ENCODE measurements at places on chromosomes 3 and 15.
A peak's percentile ranks its signal among the peaks of the same experiment; 100 is the strongest.

DNA sequence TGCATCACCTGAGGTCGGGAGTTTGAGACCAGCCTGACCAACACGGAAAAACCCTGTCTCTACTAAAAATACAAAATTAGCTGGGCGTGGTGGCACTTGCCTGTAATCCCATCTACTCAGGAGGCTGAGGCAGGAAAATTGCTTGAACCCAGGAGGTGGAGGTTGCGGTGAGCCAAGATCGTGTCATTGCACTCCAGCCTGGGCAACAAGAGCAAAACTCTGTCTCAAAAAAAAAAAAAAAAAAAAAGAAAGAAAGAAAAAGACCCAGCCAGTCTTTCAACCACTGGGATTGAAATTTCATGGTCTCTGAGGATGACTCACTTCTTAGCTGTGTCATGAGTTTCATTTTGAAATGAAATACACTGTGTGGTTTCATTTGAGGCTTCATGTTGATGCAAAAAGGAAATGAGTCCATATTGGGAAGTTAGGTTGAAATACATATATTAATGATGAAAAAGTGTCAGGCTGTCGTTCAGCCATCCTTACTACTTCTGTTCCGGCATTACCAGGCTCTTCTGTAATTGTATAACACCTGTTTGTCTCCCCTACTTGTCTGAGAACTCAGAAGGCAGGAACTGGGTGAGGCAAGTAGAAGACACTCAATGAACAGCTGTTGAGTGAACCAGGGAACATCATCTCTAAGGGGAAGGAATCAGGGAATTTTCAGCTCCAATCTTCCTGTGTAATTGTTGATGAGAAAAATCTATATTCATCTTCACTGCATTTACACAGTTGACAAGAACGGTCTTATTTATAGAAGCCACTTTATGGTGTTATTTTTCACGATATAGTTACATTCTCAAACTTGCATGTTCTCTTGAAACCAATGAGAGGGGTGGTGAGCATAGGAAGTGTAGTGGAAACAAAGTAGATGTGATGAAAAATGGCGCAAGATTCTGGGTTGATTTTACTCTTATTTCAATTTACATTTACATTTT, 87.4 kb downstream of the NFKBIZ start:
- peak; percentile 46 for DNase-seq

GRCh38 chr15:39690881-39691634, 91.6 kb downstream of the FSIP1 start:
- no peak for DNase-seq

GRCh38 chr15:64532521-64533315, 72.3 kb downstream of the ZNF609 start:
- DNase-seq = no peak

DNA sequence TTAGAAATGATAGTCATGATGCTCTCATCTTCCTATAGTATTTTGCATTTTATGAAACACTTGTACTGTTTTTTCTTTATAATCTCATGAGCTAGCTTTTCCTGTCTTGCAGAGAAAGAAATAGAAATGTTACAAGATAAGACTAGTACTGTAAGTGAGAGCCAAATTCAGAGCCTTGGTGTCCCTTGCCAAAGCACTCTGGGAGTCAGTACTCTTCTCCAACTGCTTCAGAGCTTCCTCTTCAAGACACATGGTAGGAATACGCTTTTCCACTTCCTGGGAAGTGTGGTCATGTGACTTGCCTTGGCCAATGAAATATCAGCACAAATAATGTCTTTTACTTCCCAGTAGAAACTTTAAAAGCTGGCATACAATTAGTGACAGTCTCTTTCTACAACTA, 112.4 kb downstream of the SEMA6D start:
- DNase-seq = no peak

DNA sequence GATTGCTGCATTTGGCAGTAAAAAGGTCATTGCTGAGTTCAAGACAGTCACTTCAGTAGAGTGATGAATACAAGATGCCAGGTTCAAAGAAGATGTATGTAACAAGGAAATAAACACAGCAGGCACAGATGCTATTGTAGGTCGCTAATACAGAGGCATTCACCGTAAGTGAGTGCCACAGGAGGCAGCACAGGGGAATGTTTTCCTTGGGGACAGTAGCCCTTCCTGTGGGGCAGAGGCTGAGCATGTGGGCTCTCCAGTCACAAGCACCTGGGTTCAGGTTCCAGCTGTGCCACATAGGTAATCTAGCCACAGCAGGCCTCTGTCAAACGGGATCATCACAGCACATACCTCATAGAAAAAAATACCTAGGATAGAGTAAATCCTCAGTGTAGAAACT, 86.3 kb downstream of the RSL24D1 start:
- DNase-seq = no peak

GRCh38 chr3:134466331-134466730, 19.5 kb downstream of the ANAPC13 start:
- DNase-seq = no peak

- no peak for DNase-seq
Measured at GRCh38 chr3:197297002-197297401, 1.4 kb downstream of the DLG1 start.

DNA sequence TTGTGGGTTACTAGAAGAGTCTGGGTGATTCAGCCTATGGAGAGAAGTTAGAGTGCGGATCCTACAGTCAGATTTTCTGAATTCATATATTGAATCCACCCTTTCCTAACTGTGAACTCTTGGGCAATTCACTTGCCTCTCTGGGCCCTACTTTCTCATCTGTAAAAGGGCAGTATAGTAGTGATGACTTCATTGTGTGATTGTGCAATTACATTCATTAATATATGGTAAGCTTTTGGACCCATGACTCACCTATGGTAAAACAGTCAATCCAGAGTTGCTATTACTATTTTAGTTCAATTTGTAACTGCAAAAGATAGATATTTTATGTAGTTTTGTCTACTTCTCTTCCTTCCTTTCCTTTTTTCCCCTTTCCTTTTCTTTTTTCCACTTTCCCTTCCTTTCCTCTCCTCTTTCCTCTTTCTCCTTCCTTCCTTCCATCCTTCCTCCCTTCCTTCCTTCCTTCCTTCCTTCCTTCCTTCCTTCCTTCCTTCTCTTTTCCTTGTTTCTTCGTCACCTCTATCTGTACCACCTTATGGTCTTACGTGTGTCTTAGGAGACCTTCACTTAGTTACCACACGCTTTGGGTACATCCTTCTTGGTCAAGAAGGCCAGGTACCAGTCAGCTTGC, 37.0 kb downstream of the GMNC start:
- DNase-seq = no peak

- peak; percentile 74 for DNase-seq
Measured at GRCh38 chr15:28086175-28086703, 12.9 kb downstream of the OCA2 start.

DNA sequence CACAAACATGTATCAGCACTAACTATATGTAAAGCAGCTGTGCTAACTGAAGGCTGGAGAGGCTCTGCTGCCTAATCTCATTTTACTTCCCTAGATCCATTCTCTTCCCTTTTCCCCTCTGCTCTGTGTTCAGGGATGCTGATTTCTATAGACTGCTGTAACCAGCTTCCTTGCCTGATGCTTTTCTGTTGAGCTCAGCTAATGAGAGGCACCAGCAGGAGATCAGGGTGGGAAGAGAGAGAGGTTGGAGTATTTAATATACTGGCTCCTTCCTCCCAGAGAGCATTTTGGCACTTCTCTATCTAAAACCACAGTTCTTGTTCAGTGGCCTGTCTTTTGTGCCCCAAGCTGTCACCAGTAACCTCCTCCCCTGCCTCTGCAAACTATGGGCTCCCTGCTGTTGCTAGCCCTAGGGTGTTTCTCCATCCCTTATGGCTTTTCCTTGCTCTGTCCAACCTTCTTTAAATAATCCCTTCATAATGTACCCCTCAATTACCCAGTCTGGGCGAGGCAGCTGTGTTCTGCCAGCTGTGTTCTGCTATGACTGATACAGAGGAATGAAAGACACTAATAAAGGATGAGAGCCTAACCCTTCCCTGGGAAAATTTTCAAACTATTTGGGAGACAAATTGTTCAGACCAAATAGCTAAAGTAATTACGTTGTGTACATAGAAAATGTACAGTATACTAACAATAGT, 69.5 kb downstream of the CADPS start:
- DNase-seq = no peak

DNA sequence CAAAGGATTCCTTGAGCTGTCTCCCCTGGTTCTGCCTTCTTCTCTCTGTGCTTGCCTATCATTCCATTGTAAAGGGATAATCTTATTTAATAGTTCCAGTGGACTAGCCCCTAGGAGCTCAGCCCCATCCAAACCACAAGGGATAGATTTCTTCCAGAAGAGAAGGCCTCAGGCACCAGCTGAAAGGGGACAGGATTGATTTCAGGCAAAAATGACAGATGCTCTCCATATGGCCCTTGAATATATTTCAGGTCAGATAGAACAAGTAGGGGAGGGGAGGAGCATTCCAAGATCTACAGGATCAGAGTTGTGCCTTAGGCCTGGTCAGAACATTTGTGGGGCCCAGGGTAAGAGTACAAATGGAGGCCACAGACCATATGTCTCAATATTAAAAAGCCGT, 85.3 kb downstream of the RPLP1 start:
- no peak for DNase-seq

GRCh38 chr3:82508-82907, 114.1 kb upstream of the CHL1 start:
- DNase-seq = no peak

All from GM19239 (cell line).